Stimulated activated CD8-positive, alpha-beta memory T cell treated with anti-CD3 and anti-CD28 coated beads, Interleukin-4, amount 100 ng/mL, for 1 hour (primary cell): ENCODE measurements at places on chromosomes 2 and 18.

- DNase-seq = no peak
Measured at GRCh38 chr2:205775097-205775877, 93.0 kb downstream of the NRP2 start.

GRCh38 chr2:181313845-181314244, 143.3 kb upstream of the ITGA4 start:
- DNase-seq = no peak

DNA sequence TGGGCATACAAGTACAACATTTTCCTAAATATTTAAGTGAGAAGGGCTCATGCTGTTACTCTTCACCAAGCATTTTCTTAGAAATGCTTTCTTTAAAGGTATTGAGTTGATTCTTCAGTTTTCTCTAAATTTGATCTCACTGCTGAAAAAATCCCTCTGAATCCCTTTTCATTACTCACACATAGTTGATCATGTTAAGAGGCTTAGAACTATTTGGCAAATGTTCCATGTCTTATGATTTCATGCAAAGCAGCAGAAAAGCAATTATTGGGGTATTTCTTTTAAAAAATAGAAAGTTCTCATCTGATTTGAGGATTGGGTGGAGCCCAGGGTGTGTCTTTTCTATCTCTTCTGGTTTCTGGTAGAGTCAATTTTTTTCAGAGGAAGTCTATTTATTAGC, 1079.8 kb upstream of the ZEB2 start:
- DNase-seq = no peak

GRCh38 chr2:222903234-222904220, 42.7 kb downstream of the ACSL3 start:
- no peak for DNase-seq

GRCh38 chr2:224157655-224158054, 118.6 kb upstream of the SERPINE2 start:
- DNase-seq = no peak

- no peak for DNase-seq
Measured at GRCh38 chr2:12742891-12743290, 26.2 kb downstream of the TRIB2 start.
